ENCODE measurements at places on chromosomes 1 and 21.

GRCh38 chr1:15008783-15009729 is 144.5 kb upstream of the TMEM51 start:
- DNase-seq: no peak

GRCh38 chr21:43644609-43645008 is 14.7 kb downstream of the HSF2BP start:
- DNase-seq: no peak

DNA sequence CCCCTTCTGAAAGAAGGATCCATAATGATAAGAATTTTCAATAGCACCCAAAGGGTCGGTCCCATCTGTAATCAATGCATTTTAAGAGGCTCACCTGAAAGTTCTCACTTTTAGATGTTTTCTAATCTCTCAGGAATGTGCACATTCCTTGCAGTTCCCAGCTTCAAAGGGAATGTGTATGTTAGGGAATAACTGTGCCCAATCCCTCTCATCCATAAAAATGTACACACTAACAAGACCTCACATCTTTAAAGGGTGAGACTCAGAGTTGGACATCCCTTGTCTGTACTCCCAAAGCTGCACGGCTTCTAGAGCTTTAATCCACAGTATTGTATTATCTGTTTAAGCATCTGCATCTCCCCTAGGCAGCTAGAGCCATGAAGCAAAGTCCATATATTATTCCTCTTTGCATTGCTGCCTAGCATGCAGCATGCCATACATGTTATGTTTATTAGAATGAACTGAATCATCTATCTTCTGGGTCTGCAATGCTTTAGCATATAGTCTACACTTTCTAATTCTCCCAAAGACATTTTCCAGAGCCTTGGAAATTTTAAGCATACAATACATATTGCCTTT is 9.3 kb upstream of the CCN1 start:
- DNase-seq: no peak

GRCh38 chr1:4978660-4979390 is 324.4 kb downstream of the AJAP1 start:
- no peak for DNase-seq

DNA sequence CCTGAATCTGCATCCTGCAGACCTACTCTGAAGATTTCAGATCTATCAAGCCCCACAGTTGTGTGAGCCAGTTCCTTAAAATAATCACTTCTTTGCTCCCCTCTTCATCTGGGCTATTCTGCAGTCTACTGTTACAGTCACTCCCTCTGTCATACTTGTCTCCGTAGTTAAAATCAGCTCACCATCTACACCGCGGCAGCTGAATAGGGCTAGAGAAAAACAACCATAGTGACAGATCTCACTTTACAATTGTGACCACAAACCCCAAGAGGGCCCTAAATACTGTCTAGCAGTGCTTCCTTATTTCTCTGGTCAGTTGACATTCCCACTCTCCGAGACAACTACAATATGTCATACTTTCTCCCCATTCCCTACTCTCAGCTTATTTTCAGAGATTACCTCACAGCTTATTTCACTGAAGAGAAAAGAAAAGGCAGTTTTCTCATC is 12.9 kb downstream of the DESI2 start:
- DNase-seq: no peak

GRCh38 chr1:224543453-224543852 is 72.7 kb upstream of the CNIH3 start:
- DNase-seq: no peak

GRCh38 chr1:169779970-169780369 is 14.7 kb downstream of the METTL18 start:
- DNase-seq: no peak

- DNase-seq: peak; percentile 61
Observed at GRCh38 chr1:58584082-58584895, 7.2 kb upstream of the TACSTD2 start.

GRCh38 chr1:28914228-28915030 is at the start of gene EPB41:
Gene EPB41 (plus strand): TSS chr1:28914569. CDS start chr1:28987438, 72,869 bp downstream.
- DNase-seq: peak; percentile 94

GRCh38 chr1:30120245-30121000 is 603.0 kb downstream of the MATN1 start:
- no peak for DNase-seq

DNA sequence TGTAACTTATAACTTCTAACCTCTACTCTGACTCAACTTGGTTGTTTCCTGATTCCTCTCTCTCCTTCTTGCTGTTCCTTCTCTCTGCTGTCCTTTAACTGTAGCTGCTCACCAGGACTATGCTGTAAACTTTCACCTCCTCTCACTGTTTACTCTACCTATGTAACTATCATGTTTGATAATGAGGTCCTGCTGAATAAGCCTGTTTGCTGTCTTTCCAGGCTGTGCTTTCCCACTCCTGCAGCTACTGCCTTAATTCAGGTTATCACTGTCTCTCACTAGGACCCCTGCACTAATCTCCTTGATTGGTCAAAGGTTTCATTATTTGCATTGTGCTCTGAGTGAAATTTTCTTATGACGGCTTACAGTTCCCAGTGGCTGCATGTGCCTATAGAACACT is 633.9 kb upstream of the PTBP2 start:
- DNase-seq: no peak

GRCh38 chr1:7898962-7899361 is 41.7 kb downstream of the TNFRSF9 start:
- no peak for DNase-seq

- no peak for DNase-seq
Observed at GRCh38 chr21:29378832-29379231, 80.1 kb downstream of the BACH1 start.

- no peak for DNase-seq
Observed at GRCh38 chr1:210336362-210336761, 7.7 kb downstream of the HHAT start.

- DNase-seq: no peak
Observed at GRCh38 chr1:51957618-51958017, 32.9 kb downstream of the RAB3B start.

DNA sequence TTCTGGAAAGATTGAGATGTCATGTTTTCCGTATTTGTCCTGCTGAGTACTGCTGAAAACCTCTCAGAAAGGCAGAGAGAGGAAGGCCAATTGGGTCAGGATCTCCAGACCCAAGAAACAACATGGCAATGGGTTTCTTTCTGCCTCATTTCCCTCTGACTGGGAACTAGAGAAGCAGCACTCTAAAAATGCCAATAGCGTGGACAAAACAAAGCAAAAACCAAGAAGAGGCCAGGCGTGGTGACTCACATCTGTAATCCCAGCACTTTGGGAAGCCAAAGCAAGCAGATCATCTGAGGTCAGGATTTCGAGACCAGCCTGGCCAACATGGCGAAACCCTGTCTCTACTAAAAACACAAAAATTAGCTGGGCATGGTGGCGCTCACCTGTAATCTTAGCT is 18.3 kb downstream of the TNFRSF9 start:
- no peak for DNase-seq

DNA sequence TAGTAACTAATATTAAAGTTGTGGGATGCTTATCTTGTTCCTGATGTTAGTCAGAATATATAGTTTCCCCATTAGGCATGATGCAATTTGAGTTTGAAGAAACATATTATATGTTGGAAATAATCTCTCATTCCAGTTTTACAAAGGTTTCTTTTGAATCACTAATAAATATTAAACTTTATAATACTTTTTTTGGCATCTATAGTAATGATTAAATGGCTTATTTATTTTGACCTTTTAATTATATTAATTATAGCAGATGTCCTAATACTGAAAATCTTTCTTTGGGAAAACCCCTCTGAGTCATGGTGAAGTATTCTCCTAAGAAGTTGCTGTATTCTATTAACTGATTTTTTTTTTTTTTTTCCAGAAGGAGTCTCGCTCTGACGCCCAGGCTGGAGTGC is 28.5 kb upstream of the PTGS2 start:
- DNase-seq: no peak

DNA sequence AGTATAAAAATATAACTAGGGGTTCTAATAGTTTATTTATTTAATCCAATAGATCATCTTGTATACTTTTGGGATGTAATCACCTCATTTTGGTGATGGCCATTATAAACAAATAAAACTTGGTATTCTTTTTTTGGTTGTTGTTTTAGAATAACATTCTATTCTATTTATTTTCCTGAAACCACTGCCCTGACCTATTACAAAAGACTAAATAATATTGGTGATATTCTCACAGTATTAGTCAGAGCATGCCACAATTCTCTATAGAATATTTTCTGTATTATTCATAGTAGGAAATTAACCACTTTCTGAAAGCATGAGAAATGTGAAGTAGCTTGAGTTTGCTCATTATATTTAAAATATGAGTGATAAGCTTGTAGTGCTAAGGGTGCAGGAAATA is 54.1 kb upstream of the LRRC7 start:
- no peak for DNase-seq

GRCh38 chr1:89050649-89051033 is 14.4 kb downstream of the GBP1 start:
- no peak for DNase-seq

- DNase-seq: no peak
Observed at GRCh38 chr1:147620543-147620942, 49.8 kb downstream of the ACP6 start.

DNA sequence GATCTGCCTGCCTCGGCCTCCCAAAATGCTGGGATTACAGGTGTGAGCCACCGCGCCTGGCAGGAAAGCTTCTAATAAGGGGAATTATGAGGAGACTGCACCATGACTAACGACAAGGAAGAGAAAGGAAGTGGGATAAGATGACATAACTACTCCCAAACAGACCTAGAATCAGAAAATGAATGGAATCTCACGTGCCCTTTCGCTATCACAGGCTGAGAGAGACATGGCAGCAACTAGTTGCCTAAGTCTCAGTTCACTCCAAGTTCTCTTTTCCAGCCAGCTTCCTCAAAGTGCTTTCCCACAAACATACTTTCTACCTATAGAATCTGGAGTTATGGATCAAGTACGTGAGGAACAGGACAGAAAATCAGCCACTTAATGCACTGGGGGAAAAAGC is 2.0 kb downstream of the PI4KB start:
- no peak for DNase-seq

DNA sequence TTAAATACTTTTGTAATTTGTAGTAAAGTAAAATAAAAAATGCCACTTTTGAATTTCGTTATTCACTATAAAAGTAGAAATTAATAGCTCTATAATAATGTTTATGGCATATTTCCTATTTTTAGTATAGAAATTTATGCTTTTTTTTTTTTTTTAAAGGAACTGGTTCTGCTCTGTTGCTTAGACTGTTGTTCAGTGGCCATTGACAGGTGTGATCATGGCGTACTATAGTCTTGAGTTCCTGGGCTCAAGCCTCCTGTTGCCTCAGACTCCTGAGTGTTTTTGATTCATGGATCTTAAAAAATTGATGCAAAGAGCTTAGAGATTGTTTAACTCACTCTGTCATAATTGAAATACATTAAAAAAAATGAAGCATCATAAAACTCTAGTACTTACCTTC is 53.6 kb downstream of the RPS6KC1 start:
- DNase-seq: no peak

GRCh38 chr1:181742426-181742825 is 259.1 kb downstream of the CACNA1E start:
- DNase-seq: no peak

DNA sequence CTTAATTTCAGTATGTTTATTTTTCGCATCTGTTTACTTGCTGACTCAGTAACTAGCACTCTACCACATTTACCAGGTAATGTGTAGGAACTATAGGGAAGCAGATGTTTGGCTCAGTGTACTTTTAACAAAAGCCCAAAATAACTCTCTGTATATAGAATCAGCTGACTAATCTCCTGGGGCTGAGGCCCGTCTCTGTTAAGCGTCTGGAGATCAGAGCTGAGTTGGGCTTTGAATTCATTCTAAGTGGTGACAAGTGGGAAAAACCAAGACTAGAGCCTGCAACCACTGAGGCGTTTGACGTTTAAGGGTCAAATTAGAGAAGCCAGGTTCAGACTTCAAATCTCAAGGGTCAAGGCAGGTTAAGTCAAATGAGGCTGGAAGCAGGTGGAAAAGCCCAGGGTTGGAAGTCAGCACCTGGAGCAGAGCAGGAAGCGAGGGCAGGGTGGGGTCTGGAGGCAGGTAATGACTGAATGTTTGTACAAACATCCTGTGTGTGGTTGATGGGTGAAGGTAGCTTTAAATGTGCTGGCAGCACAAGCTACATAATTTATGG is 56.8 kb upstream of the LYST start:
- peak; percentile 72 for DNase-seq

DNA sequence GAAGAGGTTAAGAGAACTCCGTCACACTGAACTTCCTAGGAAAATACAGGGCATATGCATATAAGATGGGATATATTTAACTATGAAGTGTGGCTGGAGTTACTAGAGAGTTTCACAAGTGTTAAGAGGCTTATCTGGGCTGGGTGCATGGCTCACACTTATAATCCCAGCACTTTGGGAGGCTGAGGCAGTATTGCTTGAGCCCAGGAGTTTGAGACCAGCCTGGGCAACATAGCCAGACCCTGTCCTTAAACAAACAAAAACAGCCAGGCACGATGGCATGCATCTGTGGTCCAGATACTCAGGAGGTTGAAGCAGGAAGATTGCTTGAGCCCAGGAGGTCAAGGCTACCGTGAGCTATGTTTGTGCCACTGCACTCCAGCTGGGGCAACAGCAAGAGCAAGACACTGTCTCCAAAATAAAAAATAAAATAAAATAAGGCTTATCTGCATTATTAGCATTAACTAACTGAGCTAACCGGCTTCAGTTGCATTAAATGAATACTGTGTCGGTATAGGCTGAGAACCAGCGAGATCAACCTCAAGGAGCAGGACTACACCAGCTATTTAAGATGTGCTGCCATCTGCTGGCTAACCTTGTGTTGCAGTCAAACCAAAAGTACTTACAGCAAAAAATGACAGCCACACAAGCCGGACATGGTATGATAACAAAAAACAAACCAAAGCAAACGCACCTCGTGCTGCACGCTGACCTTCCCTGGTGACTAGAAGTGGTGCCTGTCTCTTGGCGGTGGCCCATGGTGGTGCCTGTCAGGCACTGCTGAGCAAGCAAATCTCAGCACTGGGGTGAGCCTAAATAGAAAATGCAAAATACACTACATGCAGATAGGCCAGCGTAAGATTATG is 19.7 kb upstream of the RBBP5 start:
- DNase-seq: no peak

DNA sequence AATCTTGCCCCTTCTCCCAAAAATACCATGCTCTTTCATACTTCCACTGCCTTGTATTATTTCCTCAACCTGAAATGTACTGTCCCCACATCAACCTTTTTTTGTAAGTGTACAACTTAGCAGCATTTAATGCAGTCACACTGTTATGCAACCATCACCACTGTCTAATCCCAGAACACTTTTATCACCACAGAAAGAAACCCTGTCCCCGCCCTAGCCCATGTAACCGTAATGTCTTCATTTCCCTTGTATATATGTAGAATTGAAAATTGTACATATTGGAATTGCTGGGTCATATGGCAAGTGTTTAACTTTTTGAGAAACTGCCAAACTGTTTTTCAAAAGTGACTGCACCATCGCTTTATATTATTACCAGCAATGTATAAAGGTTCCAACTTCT is 37.4 kb downstream of the PTP4A2 start:
- DNase-seq: no peak

- DNase-seq: no peak
Observed at GRCh38 chr1:233327651-233328141, at the start of gene MAP3K21. Gene MAP3K21 (plus strand): TSS chr1:233327724. CDS start chr1:233328029, 305 bp downstream.

DNA sequence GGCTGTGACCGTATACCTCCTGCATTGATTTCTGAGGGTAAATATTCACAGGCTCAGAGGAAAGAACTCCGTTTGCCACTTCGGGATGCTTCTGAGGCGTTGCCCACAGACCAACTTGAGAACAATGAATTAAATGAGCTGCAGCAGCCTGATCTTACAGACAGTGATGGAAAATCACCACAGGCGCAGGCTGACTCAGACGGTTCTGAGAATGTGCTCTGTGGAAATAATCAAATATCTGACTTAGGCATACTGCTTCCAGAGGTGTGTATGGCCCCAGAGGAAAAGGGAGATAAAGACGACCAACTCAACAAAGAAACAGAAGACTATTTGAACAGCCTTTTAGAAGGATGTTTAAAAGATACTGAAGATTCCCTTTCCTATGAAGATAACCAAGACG is 76.7 kb upstream of the SCCPDH start:
- DNase-seq: no peak
